ENCODE measurements at places on chromosomes 2 and 18.

- no peak for DNase-seq
These were observed 28.0 kb downstream of the MRO start for GRCh38 chr18:50791599-50792438.

DNA sequence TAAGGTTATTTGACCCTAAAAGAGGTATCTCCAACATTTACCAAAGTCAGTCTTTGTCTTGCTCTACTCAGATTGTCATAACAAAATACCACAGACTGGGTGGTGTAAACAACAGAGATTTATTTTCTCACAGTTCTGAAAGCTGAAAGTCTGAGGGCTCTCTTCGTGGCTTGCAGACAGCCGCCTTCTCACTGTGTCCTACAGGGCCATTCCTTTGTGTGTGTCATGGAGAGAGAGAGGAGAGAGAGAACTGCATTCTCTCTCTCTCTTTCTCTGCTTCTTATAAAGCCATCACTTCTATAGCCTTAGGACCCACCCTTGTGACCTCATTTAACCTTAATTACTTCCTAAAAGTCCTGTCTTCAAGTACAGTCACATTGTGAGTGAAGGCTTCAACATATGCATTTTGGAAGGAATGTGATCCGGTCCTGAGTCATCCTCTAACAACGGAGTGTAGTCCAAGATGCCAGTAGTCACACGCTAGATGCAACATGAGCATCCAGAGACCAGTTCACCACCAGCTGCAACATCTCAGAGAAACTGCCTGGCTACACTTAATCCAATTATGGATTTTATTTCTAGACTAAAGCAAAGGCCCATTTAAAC lies 130.2 kb downstream of the CD226 start:
- no peak for DNase-seq

GRCh38 chr2:31778153-31778552 lies 197.4 kb upstream of the SRD5A2 start:
- DNase-seq, result no peak

DNA sequence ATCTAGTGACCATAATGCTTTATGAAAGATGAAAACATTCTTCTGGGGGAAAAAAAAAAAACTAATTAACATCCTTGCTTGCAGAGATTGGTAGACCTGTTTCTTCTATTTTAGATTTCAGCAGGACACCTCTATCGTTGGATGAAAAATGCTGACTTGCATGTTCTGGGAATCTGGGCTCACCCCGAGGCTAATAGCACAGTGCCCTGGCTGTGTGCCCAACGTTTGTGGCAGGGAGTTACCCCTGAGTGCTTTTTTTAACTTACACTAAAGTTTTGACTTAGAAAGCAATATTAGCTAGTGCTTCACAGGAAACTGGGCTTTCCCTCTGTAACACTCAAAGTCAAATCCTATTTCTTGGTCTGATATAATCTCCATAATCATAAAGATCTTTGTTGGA lies 233.2 kb downstream of the SLC8A1 start:
- DNase-seq, result no peak

DNA sequence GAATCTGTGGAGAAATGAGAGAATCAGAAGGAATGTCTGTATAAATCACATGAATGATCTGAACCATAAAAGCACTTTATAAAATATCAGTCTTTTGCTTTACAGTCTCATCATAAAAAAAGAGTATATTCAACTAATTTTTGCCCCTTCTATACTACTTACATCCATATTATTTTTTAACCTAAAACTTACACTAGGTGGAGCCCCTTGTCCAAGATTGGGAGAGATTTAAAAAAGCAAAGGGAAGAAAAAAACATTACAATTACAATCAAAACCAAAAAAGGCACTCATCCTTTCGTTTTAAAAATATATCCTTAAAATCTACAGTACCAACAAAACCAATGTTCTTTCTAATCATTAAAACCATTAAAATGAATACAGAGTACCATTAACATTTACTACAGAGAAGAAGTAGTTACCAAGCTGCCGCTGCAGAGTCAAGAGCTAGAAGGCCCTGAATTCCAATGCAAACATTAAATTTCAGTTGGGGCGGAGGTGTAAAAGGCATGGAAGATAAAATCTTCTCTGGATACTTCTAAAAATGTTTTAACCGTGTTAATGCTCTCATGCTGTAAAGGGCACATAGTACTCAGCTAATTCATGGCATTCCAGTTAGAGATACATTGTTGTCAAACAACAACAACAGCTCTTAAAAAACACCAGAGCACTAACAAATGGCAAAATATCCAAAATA lies 56.7 kb upstream of the EPB41L3 start:
- no peak for DNase-seq

- DNase-seq, result no peak
These were observed 104.8 kb downstream of the PPP1R1C start for GRCh38 chr2:182090486-182090885.

DNA sequence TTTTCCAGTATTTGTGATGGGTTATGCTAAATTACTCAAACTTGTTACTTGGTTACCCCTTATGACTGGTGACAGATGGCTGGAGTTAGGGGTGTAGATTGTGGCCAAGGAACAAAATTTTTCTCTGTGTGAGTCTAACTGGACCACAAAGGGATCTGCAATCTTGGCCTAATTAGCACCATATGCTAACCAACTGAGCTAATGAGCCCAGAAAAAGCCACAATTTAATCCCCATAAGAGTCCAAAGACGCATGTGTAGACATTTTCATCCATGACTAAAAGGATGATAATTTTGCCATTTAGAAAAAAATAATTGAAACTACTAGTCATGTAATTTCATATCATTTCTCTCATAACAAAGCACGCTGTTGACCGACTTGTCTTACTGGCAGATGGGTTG lies 151.2 kb downstream of the ABCA12 start:
- no peak for DNase-seq

GRCh38 chr2:190961918-190962487 lies 52.0 kb downstream of the STAT1 start:
- DNase-seq, result no peak

- peak; percentile 80 for DNase-seq
These were observed 925 bp downstream of the SOS1 start for GRCh38 chr2:39119732-39120520.

- DNase-seq, result no peak
These were observed 131.7 kb upstream of the CDH20 start for GRCh38 chr18:61201511-61201910.

GRCh38 chr2:114085238-114085637 lies 195.3 kb downstream of the ACTR3 start:
- DNase-seq, result no peak

DNA sequence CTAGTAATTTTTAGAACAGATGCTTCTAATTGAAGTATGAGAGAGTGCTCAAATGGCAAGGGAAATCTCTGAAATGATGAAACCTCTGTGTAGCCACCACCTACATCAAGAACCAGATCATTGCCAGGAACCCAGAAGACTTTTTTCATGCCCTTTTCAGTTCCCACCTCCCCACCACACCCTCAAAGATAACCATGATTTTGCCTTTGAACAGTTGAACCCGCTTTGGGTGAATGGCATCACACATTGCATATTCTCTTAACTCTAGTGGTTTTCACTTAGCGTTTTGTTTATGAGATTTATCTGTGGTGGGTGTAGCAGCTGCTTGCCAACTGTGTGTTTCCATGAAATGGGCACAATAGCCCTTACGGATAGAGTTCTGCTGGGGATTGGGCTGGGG lies 142.9 kb upstream of the HDAC4 start:
- no peak for DNase-seq

DNA sequence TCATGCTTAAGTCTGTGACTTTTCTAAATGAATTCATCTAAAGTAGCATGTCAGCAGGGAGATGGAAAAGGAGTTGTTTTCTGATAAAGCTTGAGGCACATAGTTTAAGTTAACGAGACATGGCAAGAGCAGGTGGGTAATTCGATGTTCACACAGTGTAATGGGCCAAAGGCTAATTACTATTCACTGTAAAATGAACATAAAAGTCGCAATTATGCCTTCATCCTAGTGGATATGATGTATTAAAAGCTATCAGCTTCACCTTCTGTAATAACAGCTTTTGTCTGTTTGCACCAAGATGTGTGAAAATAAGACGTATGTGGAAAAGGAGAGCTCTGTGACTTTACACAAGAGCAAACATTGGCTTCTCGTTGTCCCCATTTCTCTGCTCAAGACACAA lies 94.2 kb upstream of the CDH20 start:
- no peak for DNase-seq

GRCh38 chr2:120511947-120512710 lies 166.2 kb downstream of the INHBB start:
- DNase-seq, result no peak

- DNase-seq, result no peak
These were observed 219.0 kb downstream of the SH3BP4 start for GRCh38 chr2:235170536-235171521.

GRCh38 chr2:157903626-157904025 lies 27.5 kb upstream of the ACVR1 start:
- DNase-seq, result no peak

DNA sequence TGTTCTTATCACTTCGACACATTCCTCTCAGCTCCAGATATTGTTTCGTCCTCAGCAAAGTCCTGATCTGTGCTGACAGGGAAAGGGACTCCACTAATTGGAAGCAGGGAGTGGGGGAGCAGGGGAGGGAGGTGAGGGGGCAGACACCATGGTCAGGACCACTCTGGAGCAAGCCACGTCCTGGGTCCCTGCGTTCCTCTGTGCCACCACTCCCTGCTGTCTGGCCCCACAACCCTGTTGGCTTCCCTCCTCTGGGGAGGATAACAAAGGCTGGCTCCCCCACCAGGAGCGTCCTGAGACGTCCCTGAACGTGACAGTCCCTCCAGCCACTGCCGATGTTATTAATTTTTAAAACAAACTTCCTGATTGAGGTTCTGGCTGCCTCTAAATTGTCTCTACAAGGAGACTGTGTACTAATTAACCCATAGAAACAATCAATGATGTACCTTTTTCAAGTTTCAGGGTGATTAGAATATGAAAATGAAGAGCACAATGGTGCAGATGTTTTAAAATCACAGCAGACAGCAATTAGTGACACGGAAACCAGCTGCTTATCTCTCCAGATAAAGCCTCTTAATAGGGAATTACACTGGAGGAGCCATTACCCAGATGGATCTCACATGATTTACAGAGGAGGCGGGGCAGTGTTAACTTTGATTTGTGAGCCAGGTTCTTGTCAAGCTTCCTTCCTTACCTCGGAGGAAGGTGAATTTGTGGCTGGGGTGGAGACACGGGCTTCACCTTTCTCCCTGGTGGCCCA lies 257.5 kb downstream of the SETBP1 start:
- DNase-seq, result no peak

- DNase-seq, result no peak
These were observed 640.2 kb downstream of the RNF144A start for GRCh38 chr2:7557376-7557775.

DNA sequence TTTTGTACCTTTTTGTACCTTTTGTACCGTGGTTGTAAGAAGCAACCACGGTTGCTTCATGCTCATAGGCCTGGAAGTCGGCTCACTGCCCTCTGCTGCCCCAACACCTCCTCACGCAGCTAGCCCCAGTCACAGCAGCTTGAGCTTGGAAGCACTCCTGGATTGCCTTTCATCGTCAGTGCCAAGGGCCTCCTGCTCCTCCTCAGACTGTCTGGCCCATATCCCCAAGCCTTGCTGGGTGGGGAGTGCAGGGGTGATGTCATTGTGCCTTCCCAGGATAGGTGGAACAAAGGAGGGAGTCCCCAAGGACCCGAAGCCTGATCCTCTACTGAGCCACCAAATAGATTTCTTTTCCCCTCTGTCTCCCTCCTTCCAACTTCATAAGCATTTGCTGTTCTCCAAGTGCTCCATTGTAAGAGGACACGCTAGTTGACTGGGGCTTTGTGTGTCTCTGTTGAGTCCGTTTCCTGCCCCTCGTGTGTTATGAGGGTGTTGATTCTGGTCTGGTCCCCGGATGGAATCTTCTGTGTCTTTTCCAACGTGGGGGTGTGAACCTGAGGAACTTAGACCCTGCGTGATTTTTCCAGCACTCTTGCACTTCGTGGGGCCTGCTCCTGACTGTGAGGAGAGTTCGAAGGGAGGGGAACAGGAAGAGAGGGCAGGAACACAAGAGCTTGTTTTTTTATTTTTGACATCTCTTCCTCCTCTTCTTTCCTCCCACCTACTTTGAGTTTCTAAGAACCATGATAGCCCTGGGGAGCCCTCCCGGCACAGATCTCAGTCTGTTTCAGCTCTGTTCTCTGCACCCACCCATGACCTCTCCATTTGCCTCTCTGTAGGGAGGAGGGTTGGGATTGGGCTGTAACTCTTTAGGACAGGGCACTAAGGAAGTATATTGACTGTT lies 127.2 kb upstream of the EML6 start:
- peak; percentile 51 for DNase-seq

DNA sequence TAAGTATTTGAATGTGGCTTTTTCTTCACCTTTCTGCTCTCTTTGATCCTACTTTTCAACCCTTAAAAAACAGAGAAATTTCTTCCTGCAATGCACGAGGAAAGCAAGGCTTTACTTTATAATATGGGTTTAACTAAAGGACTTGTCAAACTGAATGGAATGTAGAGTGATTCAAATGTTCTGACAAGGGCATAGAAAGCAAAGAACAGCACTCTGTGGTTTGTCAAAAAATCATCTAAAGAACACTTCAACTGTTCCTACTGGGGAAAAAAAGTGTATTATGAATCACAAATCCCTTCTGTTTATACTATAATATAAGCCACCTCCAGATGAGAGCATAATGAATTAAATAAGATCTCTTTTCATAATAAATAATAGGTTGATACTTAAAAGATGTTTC lies 45.0 kb upstream of the RIT2 start:
- no peak for DNase-seq

GRCh38 chr2:43133708-43134570 lies 92.5 kb downstream of the ZFP36L2 start:
- peak; percentile 81 for DNase-seq

- DNase-seq, result peak; percentile 37
These were observed 50.3 kb upstream of the TLK1 start for GRCh38 chr2:171210864-171211431.

- peak; percentile 2 for DNase-seq
These were observed 20.7 kb downstream of the RAMP1 start for GRCh38 chr2:237879991-237880560.

DNA sequence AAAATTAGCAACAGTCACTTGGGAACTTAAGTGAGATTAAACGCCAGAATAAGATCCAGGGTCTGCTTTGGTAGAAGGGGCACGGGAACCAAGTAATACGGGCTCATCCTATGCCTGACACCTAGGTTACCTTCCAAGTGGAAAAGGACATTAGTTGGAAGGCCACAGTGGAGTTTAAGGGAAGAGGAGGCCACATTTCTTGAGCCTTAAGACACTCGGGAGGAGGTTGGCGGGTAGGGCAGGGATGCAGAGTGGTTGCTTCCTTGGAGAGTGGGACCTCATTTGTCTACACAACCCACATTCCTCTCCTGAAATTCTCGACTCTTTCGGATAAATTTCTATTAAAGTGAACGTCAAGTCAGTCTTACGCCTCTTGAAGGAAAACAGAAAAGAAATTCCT lies 510 bp upstream of the DNAH6 start:
- DNase-seq, result no peak

GRCh38 chr2:42086500-42086953 lies 38.7 kb downstream of the PKDCC start:
- DNase-seq, result no peak

DNA sequence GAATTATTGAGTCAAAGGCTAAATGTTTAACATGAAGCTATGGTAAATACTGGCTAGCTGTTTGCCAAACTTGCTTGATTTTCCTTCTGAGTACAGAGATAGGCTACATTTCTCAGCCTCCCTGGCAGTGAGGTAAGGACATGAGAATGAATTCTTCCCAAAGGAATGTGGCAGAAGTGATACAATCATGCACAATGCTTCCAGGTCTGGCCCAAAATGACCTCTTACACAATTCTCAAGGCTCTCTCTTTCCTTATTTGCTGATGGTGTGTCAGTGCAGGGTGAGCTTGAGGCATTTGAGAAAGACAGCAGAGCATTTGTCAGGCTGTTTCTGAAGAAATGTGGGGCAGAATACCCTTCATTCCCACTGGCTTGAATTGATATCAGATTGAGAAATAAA lies 95.6 kb upstream of the NABP1 start:
- no peak for DNase-seq
